ENCODE measurements at places on chromosomes 5 and 9. TPM values are rescaled to one million over a fixed set of nuclear protein-coding genes. Genes with fewer than 3 reads are reported as not detected.

- H3K4me1 ChIP-seq = no peaks in the 10 kb centered on the region
- H3K27me3 ChIP-seq = no peaks in the 10 kb centered on the region
- no peak for DNase-seq
- H3K4me3 ChIP-seq = no peak overlapping the region
- H3K27ac ChIP-seq = peak overlapping the region; percentile 92
These were observed 32.6 kb downstream of the UBAP1 start for GRCh38 chr9:34211395-34211794.

DNA sequence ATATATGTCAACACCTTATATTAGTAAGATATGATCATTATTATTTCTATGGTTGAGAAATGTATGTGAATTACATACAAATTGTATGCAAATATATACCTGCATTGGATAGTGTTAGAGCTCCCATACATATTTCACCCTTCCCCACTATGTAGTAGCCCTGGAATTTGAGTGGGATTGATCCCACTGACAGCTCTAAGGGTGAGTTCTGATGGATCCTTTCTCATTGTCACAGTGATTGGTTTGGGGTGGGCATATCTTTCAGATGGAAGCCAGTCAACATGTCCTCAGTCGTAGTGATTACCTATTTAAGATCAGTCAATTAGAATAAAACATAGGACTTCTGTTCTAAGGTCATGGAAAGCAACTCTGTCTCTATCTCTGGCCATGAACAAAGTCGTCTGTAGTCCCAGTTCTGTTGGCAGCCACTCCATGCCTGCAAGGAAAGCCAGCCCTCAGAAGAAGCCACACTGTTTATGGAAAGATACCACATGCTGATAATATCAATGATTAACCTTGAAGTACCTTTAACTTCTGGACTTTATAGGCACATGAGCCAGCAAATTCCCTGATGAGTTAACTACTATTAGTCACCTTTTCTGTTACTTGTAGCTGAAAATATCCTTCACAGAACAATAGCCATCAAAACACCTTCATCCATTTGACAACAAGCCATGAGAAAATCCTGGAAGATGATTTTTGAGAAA lies 5.1 kb upstream of the CCDC192 start:
- H3K27me3 ChIP-seq = peaks cover 6% of the 10 kb centered on the region
- H3K36me3 ChIP-seq = no peaks in the 10 kb centered on the region
- H3K4me1 ChIP-seq = peaks cover 6% of the 10 kb centered on the region

DNA sequence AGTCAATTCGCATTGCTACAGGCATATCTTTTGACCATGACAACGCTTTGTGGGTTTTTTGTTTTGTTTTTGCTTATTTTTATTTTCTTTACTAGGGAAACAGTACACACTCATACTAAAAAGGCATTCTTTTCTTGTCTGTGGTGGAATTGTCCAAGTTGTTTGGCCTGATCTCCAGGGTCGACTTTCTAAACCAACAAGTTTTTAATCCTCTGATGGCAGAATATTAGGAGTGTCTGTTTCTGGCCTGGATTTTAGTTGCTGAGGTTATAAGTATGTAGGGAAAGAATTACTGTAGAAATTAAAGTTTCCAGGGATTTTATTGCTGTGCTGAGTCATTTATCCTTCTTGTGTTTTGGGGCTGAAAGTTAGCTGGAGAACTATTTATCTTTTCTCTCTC lies 218.5 kb downstream of the TAF11L14 start:
- H3K27ac ChIP-seq = no peak overlapping the region
- no peak for DNase-seq
- H3K27me3 ChIP-seq = no peaks in the 10 kb centered on the region
- no peak overlapping the region for H3K4me3 ChIP-seq
- H3K36me3 ChIP-seq = no peaks in the 10 kb centered on the region

The ADRB2 gene
- 1.8 TPM for total RNA-seq
